T-cell (primary cell): ENCODE measurements at places on chromosomes 5 and 9. TPM values are rescaled to one million over a fixed set of nuclear protein-coding genes. Genes with fewer than 3 reads are reported as not detected.

The LOX gene
- total RNA-seq = 0.20 TPM

The SPINK5 gene
- 0.07 TPM for total RNA-seq

DNA sequence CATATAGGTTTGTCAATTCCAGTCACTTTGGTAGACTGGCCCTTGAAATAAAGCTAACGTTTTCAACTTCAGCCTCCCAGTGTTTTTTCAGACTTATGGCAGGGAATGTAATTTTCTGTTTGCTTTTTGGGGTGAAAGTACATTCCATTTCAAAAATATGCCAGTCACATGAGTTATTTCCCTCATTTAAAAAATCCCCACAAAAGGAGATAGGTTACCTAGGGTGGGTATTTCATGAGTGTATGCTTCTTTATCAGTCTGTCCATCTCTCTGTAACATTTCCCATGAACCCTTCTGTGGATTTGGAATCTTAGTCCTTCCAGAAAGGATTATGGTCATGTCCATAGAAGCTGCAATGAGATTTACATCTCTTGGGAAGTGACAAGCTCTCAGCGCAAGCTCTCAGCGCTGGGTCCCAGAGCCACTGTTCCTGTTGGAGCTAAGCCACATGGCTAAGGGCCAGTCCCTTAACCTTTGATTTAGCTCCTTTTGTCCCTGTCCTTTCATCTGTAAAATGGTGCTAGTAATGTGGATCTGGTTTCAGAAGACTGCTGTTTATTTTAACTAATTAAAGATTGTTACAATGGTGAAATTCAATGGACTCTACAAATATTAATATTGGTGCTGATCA lies 294.9 kb downstream of the NR3C1 start:
- no peaks in the 10 kb centered on the region for H3K4me1 ChIP-seq
- H3K27me3 ChIP-seq = no peaks in the 10 kb centered on the region
- no peak overlapping the region for H3K4me3 ChIP-seq
- DNase-seq = no peak

The HAND1 gene
- not detected for total RNA-seq

DNA sequence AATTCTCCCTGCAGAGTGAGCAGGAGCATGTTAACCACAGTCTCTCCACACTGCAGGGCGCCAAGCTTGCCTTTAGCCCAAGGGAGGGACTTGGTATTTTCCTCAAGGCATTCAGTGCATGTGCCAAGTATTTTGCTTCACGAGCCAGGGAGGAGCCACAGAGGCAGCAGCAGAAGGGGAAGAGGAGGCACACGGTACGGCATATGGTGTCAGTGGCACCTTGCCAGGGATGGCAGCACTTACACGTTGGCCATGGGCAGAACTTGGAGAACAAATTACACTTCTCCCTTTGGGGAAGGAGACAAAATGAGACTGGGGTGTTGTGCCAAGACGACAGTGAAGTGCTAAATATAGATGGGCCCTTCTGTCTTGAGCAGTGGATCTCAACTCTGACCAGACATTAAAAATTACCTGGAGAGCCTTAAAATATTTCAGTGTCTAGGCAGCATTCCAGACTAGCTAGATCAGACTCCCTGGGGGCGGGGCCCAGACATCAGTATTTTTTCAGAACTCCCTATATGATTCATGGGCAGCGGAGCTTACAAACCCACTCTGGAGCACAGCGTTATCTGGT lies 155.8 kb downstream of the DRD1 start:
- no peak overlapping the region for H3K27ac ChIP-seq
- no peak for DNase-seq
- no peak overlapping the region for H3K4me3 ChIP-seq
- H3K4me1 ChIP-seq = no peaks in the 10 kb centered on the region

DNA sequence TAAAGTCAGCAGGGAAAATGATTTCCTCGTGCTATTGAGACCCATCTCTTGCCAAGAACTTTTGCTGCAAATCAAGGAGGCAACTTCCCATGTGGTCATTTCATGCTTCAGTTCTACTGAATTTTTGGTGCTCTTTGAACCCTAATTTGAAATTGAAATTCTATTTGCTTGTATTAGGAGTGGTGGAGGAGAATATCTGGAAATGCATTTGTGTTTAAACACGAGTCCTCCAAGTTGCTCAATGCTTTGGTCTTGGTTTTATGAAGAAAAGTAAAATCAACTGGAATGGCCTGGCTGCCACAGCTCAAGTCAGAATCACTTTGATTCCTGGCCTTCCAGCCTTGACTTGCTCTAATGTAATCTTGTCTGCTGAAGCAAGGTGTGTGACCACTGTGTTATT lies 613.2 kb downstream of the TLE1 start:
- H3K4me1 ChIP-seq = no peaks in the 10 kb centered on the region
- no peak for DNase-seq
- no peaks in the 10 kb centered on the region for H3K27me3 ChIP-seq

The GABRB2 gene
- total RNA-seq = not detected

DNA sequence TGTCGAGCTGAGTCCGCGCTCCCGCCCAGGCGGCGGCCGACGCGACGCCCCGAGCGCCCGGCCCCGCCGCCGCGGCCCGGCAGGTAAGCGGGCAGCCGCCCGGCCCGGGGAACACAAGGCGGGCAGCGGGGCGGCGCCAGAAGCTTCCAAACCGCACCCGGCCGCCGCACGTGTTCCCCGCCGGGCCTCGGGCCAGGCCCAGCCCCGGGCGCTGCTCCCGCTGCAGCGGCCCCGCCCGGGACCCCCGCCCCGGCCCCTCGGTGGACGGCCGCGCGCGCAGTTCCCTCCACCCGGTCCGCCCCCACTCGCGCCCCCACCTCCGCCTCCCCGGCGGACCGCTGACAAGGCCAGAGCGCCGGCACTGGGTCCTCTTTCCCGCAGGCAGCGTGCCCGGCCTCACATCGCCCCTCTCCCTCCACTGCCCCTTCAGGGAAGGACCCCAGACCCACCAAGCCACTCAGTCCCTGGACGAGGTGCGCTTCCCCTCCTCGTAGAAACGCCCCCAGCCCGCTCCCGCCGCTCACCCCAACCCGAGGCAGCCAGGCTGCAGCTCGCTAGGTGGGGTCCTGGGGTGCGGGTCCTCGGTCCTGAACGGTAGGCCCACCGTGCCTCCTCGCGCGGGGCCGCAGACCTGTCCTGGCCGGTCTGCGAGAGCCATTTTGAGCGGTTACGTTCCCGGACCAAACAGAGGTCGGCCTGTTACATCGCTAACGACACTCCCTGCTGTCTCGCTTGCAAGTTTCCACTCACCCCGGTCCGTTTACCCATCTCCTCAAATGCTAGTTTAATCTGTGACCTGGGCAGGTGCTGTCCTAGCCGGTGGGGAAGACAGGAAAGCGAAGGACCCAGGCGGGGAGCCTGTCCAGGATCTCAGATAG lies 475 bp downstream of the WDR5 start:
- H3K4me1 ChIP-seq = peaks cover 10% of the 10 kb centered on the region
- H3K4me3 ChIP-seq = peak overlapping the region; percentile 83
- peaks cover 11% of the 10 kb centered on the region for H3K36me3 ChIP-seq
- H3K27ac ChIP-seq = no peak overlapping the region

DNA sequence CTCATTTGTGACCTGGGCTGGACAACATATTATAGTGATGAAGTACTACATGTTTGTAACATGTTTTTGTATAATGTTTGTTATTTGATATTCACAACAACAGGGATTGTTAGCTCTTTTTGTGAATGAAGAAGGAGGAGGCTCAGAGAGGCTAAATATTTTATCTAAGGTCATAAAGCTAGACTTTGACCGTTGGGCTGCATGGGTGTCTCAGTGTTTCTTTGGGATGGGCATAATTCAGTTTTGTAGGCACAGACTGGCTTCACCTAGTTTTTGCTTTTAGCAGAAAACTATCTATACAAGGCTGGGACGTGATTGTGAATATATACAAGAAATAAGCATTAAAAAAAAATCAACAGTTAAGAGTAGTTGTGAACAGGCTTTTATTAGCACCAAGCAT lies 15.0 kb upstream of the GNG10 start:
- no peaks in the 10 kb centered on the region for H3K27me3 ChIP-seq
- no peaks in the 10 kb centered on the region for H3K4me1 ChIP-seq
- H3K36me3 ChIP-seq = no peaks in the 10 kb centered on the region
- H3K4me3 ChIP-seq = no peak overlapping the region

- no peak for DNase-seq
- H3K27ac ChIP-seq = no peak overlapping the region
- H3K4me3 ChIP-seq = no peak overlapping the region
- H3K36me3 ChIP-seq = no peaks in the 10 kb centered on the region
Observed at GRCh38 chr5:66585291-66585690, 10.9 kb upstream of the MAST4 start.

DNA sequence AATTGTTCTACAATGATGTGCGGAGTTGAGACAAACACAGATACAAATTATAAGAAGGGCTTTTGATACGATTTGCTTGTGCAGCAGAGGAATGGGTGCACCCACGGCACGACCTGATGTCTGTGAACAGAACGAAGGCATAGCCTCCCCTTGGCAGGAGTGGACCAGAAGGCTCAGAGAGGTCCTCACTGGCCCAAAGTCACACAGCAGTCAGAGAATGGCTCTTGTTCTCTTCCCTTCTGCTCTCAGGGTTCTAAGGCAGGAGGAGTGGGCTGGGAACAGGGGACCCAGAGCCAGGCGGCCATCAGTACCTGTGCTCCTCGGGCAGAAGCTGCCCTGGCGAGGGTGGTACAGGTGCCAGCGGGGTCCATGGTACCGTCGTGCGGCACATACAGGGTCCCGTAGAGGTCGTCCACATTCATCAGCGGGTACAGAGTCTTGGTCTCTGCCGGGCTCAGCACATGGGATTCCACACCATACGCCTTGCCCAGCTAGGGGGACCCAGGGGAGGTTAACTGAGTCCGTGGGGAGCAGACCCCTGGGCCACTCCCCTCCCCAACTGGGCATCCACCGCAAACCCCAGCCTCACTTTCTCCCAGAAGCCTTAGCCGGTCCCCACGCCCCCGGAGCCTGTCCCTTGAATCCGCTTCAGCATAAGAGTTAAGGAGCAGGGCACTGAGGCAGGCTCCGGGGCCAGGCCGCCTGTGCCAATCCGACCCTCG lies 7.0 kb downstream of the SARDH start:
- H3K36me3 ChIP-seq = no peaks in the 10 kb centered on the region
- peaks cover 5% of the 10 kb centered on the region for H3K4me1 ChIP-seq
- no peak overlapping the region for H3K4me3 ChIP-seq
- H3K27ac ChIP-seq = no peak overlapping the region
- no peaks in the 10 kb centered on the region for H3K27me3 ChIP-seq
